Pancreas (tissue), 10 donors: ENCODE measurements at places on chromosomes 7 and 10. TPM values are rescaled to one million over a fixed set of nuclear protein-coding genes. Genes with fewer than 3 reads are reported as not detected.

DNA sequence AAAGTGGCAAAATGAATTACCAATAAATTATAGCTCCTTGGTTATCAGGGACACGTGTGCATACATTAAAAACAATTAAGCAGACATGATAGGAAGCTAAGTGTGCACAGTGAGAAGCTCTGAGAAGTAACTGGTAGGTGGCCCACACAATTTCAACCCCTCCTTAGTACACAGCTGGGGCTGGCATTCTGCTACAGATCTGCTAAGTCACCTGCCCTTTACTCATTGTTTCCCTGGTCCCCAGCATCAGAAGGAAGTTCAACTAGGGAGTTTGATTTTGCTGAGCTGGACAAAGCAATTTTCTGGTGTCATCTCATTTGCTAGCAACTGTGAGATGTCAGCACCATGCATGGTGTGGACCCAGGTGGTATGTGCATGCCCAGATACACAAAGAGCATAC, 424.1 kb upstream of the NPVF start:
- DNase-seq: no peak
- no peak overlapping the region for H3K27ac ChIP-seq
- H3K27me3 ChIP-seq: no peaks in the 10 kb centered on the region
- H3K4me3 ChIP-seq: no peak overlapping the region

GRCh38 chr10:30433730-30434272, at the start of gene MAP3K8:
TSS of gene MAP3K8 (plus strand) at chr10:30434184. CDS start at chr10:30438939, 4,755 bp downstream.
- H3K4me1 ChIP-seq: no peaks in the 10 kb centered on the region
- peak within 1 kb of the TSS; percentile 60 for H3K4me3 ChIP-seq
- no peaks in the 10 kb centered on the region for H3K36me3 ChIP-seq

GRCh38 chr10:78313636-78314035, 280.0 kb downstream of the RPS24 start:
- H3K36me3 ChIP-seq: no peaks in the 10 kb centered on the region
- no peak overlapping the region for H3K27ac ChIP-seq
- H3K27me3 ChIP-seq: no peaks in the 10 kb centered on the region
- H3K4me1 ChIP-seq: no peaks in the 10 kb centered on the region
- no peak for DNase-seq
- no peak overlapping the region for H3K4me3 ChIP-seq

- H3K4me3 ChIP-seq: no peak overlapping the region
- H3K36me3 ChIP-seq: no peaks in the 10 kb centered on the region
- H3K4me1 ChIP-seq: no peaks in the 10 kb centered on the region
- H3K27ac ChIP-seq: no peak overlapping the region
Observed at GRCh38 chr7:44291733-44292419, 33.5 kb downstream of the CAMK2B start.

- no peak for DNase-seq
- no peaks in the 10 kb centered on the region for H3K36me3 ChIP-seq
- H3K27me3 ChIP-seq: no peaks in the 10 kb centered on the region
- H3K4me1 ChIP-seq: peaks cover 5% of the 10 kb centered on the region
Observed at GRCh38 chr10:30529373-30529998, 95.5 kb downstream of the MAP3K8 start.

DNA sequence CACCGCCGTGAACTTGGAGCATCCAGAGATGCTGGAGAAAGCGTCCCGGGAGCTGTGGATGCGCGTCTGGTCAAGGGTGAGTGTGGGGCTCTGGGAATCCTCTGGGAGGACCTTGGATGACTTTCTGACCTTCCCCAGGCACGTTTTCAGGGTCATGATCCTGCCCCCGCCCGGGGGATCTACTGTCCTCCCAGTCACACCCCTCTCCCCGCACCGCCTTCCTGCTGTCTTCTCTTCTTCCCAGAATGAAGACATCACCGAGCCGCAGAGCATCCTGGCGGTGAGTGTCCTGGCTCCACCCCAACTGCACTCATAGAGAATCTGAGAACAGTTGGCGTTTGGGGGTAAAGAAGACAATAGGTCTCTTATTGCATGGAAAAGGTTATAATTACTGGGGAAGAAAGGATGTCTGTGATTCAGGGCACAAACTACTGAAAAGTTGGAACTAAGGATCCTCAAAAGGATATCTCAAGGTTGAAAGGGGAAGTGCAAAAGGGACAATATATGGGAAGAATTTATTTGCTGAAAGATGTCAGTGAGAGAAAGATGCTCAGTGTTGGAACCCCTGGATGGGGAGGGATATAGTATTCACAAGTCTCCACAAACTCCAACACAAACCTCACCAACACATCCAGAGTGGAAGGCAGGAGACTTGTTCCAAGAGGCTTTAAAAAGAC, 1.9 kb downstream of the GSTK1 start:
- H3K4me3 ChIP-seq: no peak overlapping the region
- no peaks in the 10 kb centered on the region for H3K27me3 ChIP-seq
- H3K36me3 ChIP-seq: peaks cover 26% of the 10 kb centered on the region
- H3K27ac ChIP-seq: no peak overlapping the region

DNA sequence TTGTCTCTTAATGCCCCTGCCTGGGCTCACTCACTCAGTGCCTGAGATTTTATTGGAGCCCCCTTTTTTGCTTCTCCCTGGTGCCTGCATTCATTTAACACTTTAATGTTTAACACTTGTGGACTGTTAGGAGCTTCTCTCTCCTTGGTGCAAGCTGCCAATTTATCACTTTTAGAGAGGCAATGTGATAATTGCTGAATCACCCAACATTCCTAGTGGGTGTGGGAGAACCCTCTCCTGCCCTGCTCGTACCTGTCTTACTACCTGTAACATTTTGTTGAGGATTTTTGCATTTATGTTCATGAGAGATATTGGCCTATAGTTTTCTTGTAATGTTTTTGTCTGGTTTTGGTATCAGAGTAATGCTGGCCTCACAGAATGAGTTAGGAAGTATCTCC, 13.2 kb downstream of the STAM start:
- no peaks in the 10 kb centered on the region for H3K36me3 ChIP-seq
- H3K27ac ChIP-seq: no peak overlapping the region
- no peak overlapping the region for H3K4me3 ChIP-seq
- no peaks in the 10 kb centered on the region for H3K4me1 ChIP-seq
- H3K27me3 ChIP-seq: no peaks in the 10 kb centered on the region

- no peaks in the 10 kb centered on the region for H3K4me1 ChIP-seq
- H3K36me3 ChIP-seq: no peaks in the 10 kb centered on the region
- no peak overlapping the region for H3K4me3 ChIP-seq
- H3K27me3 ChIP-seq: no peaks in the 10 kb centered on the region
Observed at GRCh38 chr10:126421756-126422256, 33.5 kb upstream of the ADAM12 start.

The UPF2 gene
- 9.0 TPM for total RNA-seq

DNA sequence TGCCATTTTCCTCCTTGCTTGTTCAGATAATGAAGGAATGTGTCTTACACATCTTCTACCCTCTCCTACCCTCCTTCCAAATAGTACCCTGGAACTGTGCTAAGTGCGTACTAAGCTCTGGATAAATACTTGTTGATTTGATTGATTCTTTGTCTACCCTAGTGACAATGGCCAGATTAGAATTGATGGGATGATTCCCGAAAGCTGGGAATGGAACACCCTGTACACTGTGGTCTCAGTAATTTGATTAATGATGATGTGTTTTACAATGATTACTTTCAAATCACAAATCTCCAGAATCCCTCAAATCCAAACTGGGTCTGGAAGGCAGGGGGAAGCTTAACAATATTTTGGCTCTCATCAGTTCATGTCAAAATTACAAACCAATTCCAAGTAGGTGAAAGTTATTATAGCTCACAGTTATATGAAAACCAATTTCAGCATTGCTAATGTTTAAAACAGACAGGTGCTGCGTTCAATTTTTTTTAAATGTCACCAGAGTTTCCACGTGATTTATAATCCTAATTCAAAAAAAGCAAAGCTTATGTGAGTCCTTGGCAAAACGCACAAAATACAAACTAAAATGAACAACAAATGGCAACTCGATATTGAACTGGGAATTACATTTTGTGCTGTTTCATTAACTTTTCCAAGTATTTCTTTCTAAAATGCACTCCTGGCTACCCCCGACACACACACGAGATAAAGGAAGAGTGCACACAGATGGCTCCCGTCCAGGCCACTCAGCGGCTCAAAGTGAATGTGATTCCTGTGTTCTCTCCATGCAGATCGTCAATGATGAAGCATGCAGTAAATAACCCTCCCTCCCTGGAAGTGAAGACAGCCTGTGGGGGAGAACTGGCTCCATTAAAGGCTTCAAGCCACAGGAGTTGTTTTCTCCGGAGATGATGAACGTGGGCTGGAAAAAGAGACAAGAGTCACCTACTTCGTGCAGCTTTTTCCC, 21.7 kb upstream of the ADRB1 start:
- no peaks in the 10 kb centered on the region for H3K36me3 ChIP-seq
- peak overlapping the region; percentile 18 for H3K27ac ChIP-seq
- DNase-seq: no peak
- H3K27me3 ChIP-seq: no peaks in the 10 kb centered on the region
- peaks cover 2% of the 10 kb centered on the region for H3K4me1 ChIP-seq
- no peak overlapping the region for H3K4me3 ChIP-seq

The GPR26 gene
- total RNA-seq: not detected

GRCh38 chr7:23477157-23477499, 6.8 kb upstream of the IGF2BP3 start:
- no peak overlapping the region for H3K27ac ChIP-seq
- H3K4me3 ChIP-seq: no peak overlapping the region
- no peaks in the 10 kb centered on the region for H3K4me1 ChIP-seq
- H3K27me3 ChIP-seq: peaks cover 51% of the 10 kb centered on the region
- DNase-seq: no peak

DNA sequence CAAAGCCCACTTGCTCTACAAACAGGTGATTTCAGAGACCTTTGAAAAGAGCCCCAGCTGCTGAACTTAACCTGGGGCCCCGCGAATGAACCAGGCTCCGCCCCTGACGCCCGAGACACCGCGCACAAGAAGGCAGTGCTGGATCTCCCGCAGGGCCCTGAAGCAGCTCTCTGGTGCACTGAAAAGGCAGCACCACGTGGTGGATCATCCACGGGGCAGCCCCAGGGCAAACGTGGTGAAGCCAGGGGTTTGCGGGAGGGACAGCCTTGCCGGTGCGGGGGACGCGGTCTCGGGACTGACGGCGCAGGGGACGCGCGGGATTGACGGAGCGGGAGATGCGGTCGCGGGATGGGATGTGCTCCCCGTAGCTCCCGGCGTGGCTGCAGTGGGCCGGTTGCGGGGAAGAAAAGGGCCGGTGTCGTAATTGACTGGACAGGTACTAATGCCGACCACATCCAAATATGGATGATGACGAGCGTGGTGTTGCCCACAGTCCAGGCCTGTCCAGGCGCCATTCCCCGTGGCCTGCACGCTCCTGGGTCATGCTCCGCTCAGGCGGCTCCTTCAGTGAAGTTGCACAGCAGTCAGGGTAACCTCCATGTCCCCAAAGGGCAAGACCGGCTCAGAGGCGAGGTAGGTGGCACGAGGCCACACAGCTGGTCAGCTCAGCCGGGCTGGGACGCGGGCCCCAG, 421.1 kb downstream of the DNAJB6 start:
- peak; percentile 53 for DNase-seq
- no peaks in the 10 kb centered on the region for H3K4me1 ChIP-seq
- no peaks in the 10 kb centered on the region for H3K27me3 ChIP-seq
- no peak overlapping the region for H3K27ac ChIP-seq
- no peaks in the 10 kb centered on the region for H3K36me3 ChIP-seq

- no peak overlapping the region for H3K27ac ChIP-seq
- H3K4me3 ChIP-seq: no peak overlapping the region
- no peaks in the 10 kb centered on the region for H3K27me3 ChIP-seq
- DNase-seq: no peak
- no peaks in the 10 kb centered on the region for H3K36me3 ChIP-seq
Observed at GRCh38 chr7:106384373-106384772, 99.6 kb upstream of the NAMPT start.

DNA sequence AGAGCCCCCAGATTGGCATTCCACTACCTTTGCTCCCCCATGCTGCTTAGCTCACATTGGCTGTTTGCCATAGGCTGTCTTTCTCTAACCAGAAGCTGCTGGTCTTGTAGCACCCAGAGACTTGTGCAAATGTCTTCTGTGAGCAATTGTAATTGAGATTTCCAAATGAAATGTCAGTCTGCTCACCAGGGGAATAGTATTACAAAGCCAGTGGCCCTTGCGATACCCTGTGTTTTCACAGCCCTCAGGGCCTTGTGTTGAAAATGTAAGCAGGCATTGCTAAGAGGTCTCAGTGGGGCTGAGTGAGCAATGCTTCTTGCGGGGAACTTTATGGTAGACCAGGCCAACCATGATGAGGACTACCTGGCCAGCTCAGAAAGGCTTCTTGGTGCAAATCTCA, 746.5 kb downstream of the LRMDA start:
- no peak overlapping the region for H3K4me3 ChIP-seq
- DNase-seq: no peak
- no peak overlapping the region for H3K27ac ChIP-seq
- H3K4me1 ChIP-seq: no peaks in the 10 kb centered on the region
- H3K36me3 ChIP-seq: no peaks in the 10 kb centered on the region
- no peaks in the 10 kb centered on the region for H3K27me3 ChIP-seq

GRCh38 chr7:1608318-1608717, 38.5 kb upstream of the PSMG3 start:
- H3K27me3 ChIP-seq: no peaks in the 10 kb centered on the region
- H3K4me1 ChIP-seq: no peaks in the 10 kb centered on the region
- peak; percentile 37 for DNase-seq
- H3K4me3 ChIP-seq: no peak overlapping the region
- H3K36me3 ChIP-seq: no peaks in the 10 kb centered on the region

DNA sequence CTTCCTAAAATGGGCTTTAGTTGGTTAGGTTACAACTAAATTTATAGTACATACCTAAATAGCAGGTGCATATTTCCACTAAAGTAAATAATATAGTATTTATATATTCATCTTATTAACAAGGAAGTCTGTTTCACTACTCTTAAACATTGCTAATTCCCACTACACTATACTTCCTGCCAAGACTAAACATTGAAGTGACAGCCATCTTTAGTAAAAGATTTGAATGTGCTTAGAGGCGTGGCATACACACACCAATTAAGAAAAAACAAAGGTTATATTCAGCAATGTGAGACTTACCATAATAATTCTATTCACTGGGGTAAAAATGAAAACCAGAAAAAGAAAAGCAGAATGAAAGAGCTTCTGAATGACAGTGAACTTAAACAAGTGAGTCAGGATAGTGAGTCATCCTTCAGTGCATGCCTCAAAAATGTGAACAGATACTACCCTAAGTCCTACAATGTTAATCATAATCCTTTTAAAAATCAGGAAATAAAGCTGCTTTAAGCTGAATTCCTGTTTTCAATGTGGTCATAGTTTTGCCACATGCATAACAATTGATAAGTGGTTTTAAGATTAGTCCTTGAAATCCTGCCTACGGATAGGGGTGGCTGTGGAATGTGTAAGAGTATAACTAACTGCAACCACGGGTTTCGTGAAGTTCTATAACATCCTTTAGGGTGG, 59.4 kb downstream of the USP6NL start:
- H3K4me3 ChIP-seq: no peak overlapping the region
- no peaks in the 10 kb centered on the region for H3K27me3 ChIP-seq
- no peak for DNase-seq
- H3K27ac ChIP-seq: no peak overlapping the region

DNA sequence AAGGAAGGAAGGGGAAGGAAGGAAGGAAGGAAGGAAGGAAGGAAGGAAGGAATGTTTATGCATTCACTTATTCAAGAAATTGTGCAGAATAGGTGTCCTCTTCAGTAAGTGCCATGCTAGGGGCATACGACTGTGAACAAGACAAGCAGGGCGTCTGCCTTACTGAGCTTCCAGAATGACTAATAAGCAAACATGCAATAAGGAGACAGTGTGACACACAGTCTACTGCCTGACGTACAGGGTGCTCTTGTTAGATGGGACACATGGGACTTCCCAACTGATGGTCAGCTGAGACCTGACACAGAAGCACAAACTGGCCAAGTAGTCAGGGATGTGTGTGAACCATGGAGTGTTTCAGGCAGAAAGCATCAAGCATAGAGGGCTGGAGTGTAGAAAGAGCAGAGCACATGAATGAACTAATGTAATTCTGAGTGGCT, 18.2 kb downstream of the DNAJC12 start:
- H3K36me3 ChIP-seq: no peaks in the 10 kb centered on the region
- DNase-seq: no peak
- no peak overlapping the region for H3K4me3 ChIP-seq
- no peak overlapping the region for H3K27ac ChIP-seq
